ENCODE measurements at places on chromosomes 6 and 20. TPM values are rescaled to one million over a fixed set of nuclear protein-coding genes. Genes with fewer than 3 reads are reported as not detected.

CCDC170 gene
- 2.8 TPM for total RNA-seq

ZNF391 gene
- total RNA-seq = 5.7 TPM

SLC22A16 gene
- not detected for total RNA-seq

SLC35D3 gene
- total RNA-seq = not detected

BFSP1 gene
- total RNA-seq = 1.3 TPM

ENPP5 gene
- 0.13 TPM for total RNA-seq

C6orf58 gene
- total RNA-seq = not detected

POU3F2 gene
- total RNA-seq = not detected

Measured in articular chondrocyte of knee joint (primary cell).